ENCODE measurements at places on chromosomes 7 and 10.

DNA sequence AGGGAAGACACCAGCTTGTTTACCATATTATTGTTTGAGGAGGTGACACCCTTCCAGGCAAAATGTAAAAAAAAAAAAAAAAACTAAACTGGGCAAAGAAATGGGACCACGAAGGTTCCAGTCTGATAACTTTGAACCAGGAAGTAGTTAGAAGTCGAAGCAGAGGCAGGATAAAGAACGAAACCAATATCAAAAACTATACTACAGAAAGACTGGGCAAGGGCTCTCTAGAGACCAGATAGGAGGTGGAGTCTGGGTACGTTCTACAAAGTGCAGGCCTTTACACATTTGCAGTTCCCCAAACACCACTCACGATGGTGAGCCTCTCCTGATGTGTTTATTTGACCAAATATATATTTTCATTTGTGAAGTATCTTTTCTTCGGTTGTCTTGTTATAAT, 125.7 kb upstream of the CDK1 start:
- no peak for DNase-seq

- no peak for DNase-seq
These were observed 147.1 kb downstream of the RNF216 start for GRCh38 chr7:5634107-5634950.

GRCh38 chr7:92034116-92034515, 93.5 kb downstream of the AKAP9 start:
- DNase-seq, result no peak

DNA sequence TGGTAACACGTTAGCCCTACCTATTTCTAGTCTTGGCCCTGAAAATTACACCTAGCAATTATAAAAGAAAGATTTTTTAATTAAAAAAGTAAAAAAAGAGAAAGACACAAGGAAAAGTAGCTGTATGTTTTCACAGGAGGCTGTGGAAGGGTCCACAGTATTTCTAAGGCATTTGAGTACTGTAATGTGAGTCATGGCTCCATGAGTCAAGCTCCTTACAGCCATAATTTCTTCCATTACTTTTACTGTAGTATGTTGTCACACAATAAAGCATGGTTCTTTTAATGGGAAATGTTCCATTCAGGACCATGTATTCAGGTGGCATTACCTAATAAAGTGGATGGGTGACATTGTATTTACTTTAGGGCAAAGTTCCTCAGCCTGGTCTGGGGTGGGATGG, 113.4 kb downstream of the GPR37 start:
- no peak for DNase-seq

GRCh38 chr10:48880016-48880705, 59.5 kb downstream of the LRRC18 start:
- no peak for DNase-seq

DNA sequence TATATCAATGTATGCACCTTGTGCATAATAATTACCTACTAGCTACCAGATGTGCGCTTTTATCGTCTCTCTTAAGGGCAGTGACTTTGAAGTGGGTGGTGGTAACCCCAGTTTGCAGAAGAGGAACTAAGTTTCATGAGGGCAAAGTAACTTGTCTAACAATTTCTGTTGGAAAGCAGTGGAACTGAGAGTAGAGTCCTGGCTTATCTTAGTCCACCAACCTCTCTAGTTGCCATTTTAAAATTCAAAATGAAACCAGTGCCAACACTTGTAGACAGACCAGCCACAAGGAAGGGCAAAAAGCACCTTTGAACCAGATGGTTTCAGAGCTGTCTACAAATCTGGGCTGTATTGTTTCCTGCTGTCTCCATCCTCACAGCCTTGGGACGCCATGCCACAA, 32.0 kb upstream of the RBM20 start:
- no peak for DNase-seq

DNA sequence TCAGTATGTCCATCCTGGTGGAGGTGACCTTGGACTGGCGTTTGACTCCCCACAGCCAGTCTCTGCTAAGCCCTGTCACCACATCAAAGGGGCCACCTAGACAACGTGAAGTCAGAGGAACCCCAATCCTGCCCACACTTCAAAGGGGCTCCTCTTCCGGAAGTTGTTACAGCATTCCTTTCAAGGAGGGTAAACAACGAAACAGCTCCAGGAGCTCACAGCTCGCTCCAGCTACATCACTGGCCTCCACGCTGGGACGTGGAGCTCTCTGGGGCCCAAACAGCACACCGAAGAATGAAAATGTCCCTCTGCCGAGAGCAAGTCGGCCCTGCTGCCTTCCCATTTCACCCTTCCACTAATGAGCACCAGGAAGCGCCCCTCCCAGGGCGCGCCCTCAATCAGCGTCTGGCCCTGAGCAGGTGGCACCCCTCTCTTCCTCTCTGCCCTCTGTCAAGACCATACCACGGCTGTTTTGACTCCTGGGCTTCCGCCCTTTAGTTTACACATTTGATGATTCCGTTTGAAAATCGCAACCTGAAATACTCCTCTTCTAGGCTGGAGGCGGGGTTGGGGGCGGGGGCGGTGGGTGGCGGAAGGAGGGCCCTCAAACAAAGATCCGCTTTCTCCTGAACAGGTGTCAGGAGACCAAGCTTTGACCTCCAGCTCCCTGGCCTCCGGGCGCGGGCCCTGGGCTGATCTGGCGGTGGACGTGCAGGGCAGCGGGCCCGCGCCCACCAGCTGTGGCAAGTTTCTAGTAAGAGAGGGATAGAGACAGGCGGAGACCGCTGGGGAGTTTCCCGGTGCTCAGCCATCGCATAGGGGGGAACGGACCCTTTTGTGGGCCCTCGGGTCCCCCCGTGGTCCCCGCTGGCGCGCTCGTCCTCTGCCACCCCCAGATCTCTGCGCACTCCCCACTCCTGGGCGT, 53.1 kb upstream of the KDM7A start:
- DNase-seq, result no peak

DNA sequence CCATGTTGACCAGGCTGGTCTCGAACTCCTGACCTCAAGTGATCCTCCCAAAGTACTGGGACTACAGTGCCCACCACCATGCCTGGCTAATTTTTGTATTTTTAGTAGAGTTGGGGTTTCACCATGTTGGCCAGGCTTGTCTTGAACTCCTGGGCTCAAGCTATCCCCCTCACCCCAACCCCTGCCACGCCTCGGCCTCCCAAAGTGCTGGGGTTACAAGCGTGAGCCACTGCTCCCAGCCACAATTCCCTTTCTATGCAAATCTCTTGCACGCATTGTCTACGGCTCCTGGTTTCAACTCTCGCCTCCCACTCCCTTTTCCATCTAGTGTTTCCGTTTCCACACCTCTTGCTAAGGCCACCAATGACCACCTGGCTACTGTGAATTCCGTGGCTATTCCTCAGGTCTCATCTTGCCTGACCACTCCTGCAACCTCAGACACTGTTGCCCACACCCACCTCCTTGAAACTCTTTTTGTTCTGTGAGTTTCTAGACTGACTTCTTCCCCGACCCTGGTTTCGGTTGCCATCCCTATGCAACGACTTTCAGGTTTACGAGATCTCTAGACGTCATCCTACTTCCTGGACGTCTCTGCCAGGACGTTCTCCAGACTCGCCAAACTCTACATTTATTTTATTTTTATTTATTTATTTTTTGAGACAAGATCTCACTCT, 3.4 kb downstream of the CLDN3 start:
- DNase-seq, result no peak

All from NCI-H2107 (cell line).